IPS-NIHi11 (cell line): ENCODE measurements at places on chromosomes 16 and 17.

GRCh38 chr17:57861000-57861789 is 11.4 kb upstream of the MRPS23 start:
- peak; percentile 38 for DNase-seq

- no peak for DNase-seq
Observed at GRCh38 chr17:76427501-76428231, 25.3 kb downstream of the UBE2O start.

DNA sequence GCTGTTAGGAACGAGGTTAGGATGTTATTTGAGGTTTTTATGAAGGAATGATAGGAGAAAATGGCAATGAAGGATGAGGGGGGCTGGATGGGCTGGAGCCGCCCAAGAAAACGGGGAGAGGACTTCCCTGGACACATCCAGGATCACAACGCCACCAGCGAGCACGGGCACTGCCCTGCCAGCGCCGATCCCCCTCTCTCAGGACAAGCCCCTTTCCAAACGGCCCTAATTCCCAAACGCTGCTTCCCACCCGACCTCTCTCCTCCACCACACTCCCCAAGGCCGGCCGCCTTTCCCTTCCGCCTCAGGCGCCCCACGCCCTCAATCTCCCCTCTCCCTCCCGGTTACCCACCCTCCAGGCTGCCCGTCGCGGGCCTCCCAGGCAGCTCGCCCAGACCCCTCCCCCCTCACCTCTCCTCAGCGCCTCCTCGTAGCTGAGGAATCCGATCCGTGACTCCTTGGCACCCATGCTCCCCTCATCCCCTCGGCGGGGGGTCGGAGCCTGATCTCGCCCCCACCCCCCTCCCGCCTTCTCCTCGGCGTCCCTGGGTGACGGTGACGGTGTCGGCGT is 377 bp downstream of the USP32 start:
- DNase-seq: peak; percentile 78

DNA sequence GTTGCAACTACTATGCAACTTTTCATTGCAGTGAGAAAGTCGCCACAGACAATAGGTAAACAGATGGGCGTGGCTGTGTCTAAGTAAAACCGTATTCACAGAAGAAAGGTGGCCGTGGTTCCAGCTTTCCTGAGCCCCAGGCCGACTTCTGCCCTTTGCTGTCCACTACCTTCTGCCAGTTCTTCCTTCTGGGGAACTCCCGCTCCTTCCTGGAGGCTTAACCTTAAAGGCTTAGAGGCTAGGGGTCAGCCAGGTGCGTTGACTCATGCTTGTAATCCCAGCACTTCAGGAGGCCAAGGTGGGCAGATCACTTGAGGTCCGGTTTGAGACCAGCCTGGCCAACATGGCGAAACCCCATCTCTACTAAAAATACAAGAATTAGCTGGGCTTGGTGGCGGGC is 2.1 kb upstream of the SEPTIN12 start:
- DNase-seq: no peak

GRCh38 chr16:57528499-57529390 is 7.6 kb downstream of the CCDC102A start:
- peak; percentile 92 for DNase-seq

GRCh38 chr17:44203731-44204440 is 4.2 kb upstream of the ATXN7L3 start:
- DNase-seq: peak; percentile 64

DNA sequence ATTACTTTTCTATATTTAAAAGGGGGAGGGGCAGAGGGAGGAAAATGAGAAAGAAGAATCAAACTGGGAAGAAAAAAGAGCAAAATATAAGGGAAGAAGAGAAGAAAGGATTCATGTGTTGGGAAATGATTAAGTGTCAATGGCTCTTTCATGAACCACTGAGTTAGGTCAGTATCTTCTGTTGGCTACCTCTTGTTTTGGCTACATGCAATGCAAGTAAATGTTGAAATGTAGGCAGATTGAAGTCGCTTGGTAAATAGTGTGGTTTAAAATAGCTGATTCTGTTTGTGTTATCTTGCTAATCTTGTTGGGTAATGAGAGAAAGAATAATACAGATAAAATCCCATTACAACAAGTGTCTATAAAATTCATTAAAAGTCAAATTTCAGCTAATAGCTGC is 27.2 kb downstream of the COX11 start:
- no peak for DNase-seq

DNA sequence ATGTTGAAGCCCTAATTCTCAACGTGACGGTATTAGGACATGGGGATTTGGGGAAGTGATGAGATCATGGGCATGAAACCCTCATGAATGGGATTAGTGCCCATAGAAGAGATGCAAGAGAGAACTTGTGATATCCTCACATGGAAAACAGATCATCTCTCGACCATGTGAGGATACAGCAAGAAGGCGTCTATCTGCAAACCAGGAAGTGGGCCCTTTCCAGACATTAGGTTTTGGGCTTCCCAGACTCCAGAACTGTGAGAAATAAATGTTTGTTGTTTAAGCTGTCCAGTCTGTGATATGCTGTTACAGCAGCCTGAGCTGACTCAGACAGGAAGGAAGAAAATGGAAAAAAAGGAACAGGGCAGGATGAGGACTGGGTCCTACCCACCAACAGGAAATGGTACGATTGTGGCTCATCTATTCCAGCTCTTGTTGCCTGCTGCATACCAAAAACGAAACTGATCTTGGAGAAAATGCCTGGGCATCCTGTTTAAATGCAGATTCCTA is 21.9 kb upstream of the SSTR2 start:
- no peak for DNase-seq

DNA sequence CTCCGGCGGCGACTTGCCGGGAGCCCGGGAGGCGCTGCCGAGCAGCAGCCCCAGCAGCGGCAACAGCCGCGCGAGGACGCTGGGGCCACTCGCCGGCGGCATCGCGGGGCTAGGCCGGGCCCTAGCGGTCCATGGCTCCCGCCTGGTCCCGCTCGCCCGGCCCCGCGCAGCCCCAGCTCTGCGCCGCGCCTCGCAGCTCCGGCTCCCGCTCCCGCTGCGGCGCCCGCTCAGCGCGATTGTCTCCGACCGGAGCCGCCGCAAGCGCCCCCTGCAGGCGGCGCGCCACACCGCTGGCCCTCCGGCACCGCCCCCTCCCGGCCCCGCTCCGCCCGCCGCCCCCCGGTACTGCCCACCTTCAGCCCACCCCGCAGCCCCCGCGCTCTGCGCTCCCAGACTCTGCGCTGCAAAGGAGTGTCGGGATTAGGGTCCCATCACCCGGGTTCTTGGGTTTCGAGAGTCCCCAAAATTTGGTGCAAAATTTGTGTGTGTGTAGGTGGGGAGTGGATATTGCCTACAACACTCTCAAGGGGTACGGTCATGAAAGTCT is at the start of gene FAM171A2:
FAM171A2 (minus strand) TSS at position 241 of the 547 bp plus-strand sequence; CDS start at position 102, 139 bp downstream.
- peak; percentile 93 for DNase-seq

GRCh38 chr17:15278924-15279477 is 13.9 kb upstream of the PMP22 start:
- no peak for DNase-seq

DNA sequence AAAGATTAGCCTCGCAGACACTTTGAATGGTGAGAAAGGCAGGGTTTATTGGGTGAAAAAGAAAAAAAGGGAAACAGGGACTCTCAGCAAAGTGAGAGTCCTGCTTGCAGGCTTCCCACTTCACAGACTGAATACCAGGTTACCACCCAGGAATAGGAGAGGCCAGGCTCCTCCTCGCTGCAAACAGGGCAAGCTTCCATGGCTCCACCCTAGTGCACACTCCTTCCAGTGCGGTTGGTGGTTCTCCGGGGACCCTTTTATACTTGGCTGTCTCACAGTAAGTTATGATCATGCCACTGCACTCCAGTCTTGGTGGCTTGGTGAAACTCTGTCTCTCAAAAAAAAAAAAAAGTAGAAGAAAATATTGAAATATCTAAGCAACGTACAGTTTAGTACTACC is 30.5 kb upstream of the CDH8 start:
- DNase-seq: no peak

DNA sequence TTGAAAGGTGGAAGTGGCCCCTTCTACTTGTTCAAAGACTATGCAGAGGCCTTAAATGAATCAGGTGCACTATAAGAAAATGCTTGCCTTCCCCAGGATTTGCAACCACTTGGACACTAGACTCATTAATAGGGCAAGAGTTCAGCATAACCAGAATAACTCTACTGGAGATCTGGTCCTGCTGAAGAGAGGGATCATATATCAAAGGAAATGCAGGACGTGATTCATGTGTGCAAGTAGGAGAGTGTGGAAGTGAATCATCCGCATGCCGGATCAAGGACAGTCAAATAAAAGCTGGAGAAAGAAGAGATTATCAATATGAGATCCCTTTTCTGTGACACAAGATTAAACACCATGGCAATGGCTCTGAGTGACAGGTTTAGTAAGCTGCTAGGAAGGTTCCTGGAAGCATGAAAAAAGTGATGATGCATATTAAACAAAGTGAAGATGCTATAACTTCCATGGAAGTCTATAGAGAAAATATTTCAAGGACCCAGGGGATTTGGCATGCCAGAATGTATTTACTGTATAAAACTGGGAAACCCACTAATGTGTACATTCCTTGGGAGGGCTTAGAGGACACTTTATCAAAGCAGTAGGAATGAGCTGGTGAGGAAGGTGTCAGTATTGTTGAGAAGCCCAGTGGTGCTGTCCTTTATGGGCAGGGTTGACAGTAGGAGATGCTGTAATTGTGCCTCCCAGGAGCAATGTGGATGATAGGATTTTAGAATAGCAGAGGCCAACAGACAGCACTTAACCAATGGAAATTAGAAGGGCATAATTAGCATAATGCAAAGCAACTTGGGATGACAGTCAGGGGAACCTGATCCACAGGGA is 133.1 kb downstream of the ABCA8 start:
- DNase-seq: no peak

DNA sequence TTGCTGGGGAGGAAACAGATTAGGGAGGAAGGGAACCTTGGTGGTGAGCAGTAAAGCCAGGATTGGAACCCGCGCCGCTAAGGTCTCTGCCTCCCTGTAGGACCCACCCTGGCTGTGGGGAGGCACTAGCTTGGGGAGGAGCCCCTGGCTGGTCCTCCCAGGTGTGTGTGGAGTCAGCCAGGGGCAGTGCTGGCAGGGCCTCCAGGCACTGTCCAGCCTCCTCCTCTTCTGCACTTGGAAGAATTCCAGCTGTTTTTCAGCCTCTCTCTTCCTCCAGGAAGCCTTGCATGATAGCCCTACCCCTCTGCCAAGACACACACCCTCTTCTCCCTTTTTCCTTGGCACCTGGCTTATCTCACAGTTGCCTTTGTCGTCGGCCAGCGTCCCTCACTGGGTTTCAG is 34.8 kb downstream of the TMEM235 start:
- DNase-seq: no peak

DNA sequence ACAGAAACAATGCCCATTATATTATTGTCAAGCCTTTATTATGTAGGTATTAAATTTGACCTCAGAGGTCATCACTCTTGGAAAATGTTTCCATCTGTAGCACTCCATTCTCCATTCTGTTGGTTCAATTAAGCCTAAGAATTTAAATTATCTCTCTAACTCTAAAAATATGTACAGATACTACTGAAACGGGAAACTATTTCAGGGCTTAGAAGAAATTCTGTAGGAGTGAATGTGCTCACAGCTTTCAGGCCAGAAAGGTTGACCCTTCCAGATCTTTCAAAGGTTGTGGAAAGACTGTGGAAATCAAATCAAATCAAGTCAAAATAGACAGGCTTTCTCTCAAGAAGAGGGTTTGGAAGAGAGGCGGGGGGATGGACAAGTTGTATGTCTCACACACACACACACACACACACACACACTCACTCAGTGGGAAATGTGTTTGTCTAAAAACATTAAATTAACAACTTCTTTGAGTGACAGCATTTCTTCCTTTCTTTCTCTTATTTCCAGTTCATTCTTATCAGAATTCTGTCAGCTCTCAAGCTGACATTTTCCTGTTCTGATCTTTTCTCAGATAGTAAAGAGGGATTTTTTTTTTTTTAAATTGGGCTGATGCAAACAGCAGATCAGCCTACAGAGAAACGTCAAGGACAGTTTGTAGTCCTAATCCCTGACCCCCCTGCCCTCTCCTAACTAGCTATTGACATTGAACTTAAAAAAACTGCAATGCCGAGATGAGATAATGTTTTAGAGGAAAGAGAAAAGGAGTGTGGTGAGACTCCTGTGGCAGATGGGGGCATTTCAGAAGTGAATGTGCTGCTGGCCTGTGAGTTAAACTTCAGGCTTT is 139.0 kb upstream of the ZFHX3 start:
- DNase-seq: no peak

- no peak for DNase-seq
Observed at GRCh38 chr16:9556949-9557665, 465.7 kb downstream of the HAPSTR1 start.

DNA sequence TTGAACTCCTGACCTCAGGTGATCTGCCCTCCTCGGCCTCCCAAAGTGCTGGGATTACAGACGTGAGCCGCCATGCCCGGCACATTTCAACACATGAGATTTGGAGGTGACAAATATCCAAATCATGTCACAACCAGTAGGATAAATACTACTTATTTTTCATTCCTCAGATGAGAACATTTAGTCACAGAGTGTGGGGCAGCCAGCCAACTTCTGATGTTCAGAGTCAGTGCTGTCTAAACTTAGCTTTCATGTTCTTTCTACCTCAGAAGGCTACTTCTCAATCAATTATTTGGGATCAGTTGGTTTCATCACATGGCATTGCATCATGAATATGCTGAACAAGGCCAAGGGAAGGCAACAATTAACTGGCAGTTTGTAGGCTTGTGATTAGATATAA is 134.5 kb downstream of the CDH13 start:
- DNase-seq: no peak

- peak; percentile 86 for DNase-seq
Observed at GRCh38 chr17:47275245-47275984, 21.8 kb downstream of the ITGB3 start.

GRCh38 chr17:71467719-71468118 is 653.1 kb upstream of the SOX9 start:
- no peak for DNase-seq

DNA sequence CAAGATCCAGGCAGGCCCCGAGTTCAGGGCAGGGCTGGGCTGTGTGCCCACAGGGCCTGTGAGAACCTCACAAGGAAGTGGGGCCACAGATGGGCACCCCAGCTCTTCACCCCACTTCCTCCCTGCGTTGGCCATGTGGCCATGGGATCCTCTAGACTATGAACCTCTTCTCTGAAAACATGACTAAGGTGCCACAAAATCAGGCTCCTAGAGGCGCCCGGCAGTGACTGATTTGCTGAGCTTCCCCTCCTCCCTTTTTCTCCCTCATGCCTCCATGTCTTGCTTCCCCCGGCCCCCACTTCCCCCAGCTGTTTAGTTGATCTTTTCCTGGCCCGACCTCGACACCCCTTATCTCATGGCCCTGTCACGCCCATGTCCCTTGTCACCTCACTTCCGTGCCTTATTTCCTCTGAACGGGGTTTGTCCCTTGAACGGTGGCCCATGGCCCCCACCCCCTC is 87.1 kb downstream of the KCNJ12 start:
- DNase-seq: no peak

- no peak for DNase-seq
Observed at GRCh38 chr16:13244770-13245169, 343.4 kb downstream of the SHISA9 start.

- DNase-seq: peak; percentile 8
Observed at GRCh38 chr17:74271901-74272561, 2.0 kb upstream of the DNAI2 start.

- no peak for DNase-seq
Observed at GRCh38 chr17:71084838-71085237, 915.5 kb downstream of the KCNJ2 start.
